Right cardiac atrium (tissue), 5 donors: ENCODE measurements at places on chromosomes 2 and 18. TPM values are rescaled to one million over a fixed set of nuclear protein-coding genes. Genes with fewer than 3 reads are reported as not detected.
A peak's percentile ranks its signal among the peaks of the same experiment; 100 is the strongest.

DNA sequence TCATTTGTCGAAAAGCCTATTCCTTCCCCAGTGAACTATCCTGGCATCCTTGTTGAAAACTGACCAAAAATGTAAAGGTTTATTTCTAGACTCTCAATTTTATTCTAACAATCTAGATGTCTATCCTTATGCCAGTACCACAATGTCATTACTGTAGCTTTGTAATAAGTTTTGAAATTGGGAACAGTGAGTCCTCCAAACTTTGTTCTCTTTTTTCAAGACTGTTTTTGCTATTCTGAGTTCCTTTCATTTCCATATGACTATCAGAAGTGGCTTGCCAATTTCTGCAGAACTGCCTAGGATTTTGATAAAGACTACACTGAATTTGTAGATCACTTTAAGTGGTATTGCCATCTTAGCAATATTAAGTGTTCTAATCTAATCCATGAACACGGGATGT is 9.7 kb downstream of the STARD7 start:
- no peak for DNase-seq

DNA sequence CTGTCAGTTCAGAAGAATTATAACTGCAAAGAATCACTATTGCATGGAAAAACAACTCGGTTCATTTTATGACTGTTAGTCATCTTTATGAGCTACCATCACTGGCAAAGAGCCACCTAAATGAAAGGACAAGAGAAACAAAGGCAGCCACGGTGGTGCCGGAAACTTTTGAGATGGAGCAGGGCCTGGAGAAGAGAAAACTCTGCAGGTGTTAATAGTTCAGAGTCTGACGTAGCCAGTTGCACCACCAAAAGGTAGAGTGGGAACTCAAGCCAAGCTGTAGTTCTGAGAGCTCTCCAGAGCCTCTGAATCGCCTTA is 110.9 kb downstream of the FTCDNL1 start:
- DNase-seq, result no peak

DNA sequence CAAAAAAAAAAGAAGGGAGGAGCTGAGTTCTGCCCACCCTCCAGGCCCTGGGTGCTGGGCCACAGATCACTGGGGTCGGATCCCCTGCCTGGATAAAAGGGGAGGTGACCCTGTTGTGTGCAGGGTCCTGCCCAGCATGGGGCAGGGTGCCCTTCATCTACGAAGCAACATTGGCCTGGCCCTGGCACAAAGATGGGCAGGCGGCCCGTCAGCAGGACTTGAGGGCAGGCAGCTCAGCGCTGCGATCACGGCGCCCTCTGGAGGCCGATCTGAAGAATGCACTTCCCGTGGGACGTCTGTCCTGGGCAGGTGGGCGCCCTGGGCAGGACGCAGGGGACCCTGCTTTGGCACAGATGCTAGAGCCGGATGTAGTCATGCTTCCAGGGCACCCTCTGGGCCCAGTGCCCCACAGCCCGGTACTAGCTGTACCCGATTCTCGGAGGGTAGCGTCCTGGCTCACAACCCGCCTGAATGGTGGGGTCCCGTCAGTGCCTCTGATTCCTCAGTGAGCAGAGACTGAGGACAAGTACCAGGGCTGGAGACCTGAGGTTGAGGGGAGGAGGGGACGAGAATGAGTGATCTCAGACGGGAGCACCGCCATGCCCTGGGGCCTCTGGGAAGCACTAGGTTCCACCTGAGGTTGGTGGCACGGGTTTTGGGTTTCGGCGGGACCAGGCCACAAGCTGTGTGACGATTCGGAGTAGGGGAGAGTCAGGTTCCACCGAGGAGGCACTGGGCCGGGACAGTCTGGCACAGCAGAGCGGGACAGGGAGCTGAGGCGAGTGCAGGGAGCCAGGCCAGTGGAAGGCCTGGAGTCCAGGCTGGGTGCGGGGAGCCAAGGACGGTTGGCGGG is 18.0 kb downstream of the ARID5A start:
- DNase-seq, result peak; percentile 71

- DNase-seq, result no peak
Measured at GRCh38 chr2:104790901-104791495, 62.9 kb upstream of the POU3F3 start.

The MCEE gene
- 31.3 TPM for total RNA-seq

DNA sequence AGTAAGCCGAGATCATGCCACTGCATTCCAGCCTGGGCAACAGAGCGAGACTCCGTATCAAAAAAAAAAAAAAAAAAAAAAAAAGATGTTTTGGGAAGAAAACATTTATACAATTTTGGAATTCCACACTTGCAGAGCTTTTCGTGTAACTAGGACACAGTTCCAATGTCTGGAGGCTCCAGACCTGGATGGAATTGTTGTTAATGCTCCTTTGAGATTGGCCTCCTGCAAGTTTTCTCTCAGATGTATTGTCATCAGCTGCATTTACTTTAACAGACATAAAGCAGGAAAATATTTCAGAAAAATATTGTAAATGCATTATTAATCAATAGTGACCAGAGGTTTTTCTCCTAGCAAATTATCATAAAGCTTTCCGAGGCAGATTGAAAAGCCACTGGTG is 124.1 kb downstream of the RBM43 start:
- no peak for DNase-seq

- DNase-seq, result no peak
Measured at GRCh38 chr2:120066800-120067547, 54.1 kb downstream of the EPB41L5 start.

GRCh38 chr18:38444971-38445803 is 879.6 kb upstream of the CELF4 start:
- DNase-seq, result no peak

- DNase-seq, result peak; percentile 42
Measured at GRCh38 chr2:48209214-48209885, 303.1 kb upstream of the FBXO11 start.
